ENCODE measurements at places on chromosomes 4 and X. TPM values are rescaled to one million over a fixed set of nuclear protein-coding genes. Genes with fewer than 3 reads are reported as not detected.
A peak's percentile ranks its signal among the peaks of the same experiment; 100 is the strongest.

DNA sequence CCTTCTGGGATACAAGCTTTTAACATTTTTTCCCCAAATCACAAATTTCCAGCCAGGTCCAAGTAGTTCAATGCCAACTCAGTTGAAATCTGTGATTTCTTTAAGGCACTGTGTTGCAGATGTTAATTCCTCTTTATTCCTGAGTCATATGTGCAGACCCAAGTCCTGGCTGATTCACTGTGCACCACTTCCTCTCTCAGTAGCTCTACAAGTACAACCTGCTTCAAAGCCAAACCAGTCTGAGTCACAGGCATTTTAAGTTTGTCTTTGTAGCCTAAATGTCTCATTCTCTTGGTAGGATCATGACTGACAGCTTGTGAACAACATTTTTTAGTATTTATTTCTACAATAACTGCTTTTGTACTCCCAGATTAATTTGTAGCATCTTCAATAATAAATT is 165.6 kb upstream of the S100G start:
- peak; percentile 95 for DNase-seq

Gene BANK1
- 0.24 TPM for total RNA-seq

GRCh38 chr4:11566444-11567022 is 137.8 kb upstream of the HS3ST1 start:
- DNase-seq = no peak

DNA sequence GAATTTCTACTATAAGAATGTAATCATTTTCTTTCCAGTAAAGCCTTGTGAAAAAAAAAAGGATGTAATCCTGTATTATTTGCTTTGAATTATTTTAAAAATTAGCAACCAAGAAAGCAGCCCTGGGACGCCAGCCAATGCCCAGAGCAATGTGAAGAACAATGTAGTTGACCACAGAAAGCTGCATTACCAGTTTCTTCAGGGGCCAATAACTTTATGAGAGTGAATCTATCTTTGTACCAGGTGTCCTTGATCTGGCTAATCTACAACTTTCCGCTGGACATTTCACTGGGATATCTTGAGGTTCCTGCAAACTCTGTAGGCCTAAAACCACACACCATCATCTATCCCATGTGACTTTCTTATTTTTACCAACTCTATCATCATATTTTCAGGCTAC is 7.6 kb upstream of the KLHL2 start:
- peak; percentile 32 for DNase-seq

- peak; percentile 13 for DNase-seq
Measured at GRCh38 chr4:14844061-14844460, 158.2 kb upstream of the CPEB2 start.

GRCh38 chr4:183153190-183153916 is 54.3 kb downstream of the WWC2 start:
- no peak for DNase-seq

GRCh38 chr4:13599159-13599558 is 28.4 kb downstream of the BOD1L1 start:
- DNase-seq = no peak
